ENCODE measurements at places on chromosomes 12 and 14.

DNA sequence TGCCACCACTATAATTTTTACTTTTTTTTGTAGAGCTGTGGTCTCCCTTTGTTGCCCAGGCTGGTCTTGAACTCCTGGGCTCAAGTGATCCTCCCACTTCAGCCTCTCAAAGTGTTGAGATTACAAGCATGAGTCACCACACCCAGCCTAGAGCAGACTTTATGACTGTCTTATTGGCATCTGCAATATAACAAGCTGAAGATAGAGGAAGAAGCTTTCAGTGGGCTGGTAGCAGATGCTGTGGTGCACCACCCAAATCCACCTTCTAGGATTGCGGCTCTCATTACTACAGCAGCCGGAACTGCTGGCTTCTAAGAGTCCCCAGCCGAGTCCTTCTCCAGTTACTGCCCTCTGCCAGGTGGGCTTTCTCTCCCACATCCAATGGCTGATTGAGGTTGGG, 7.6 kb upstream of the STK38L start:
- DNase-seq, result no peak

- DNase-seq, result no peak
Measured at GRCh38 chr12:108668542-108668941, 34.8 kb upstream of the SELPLG start.

DNA sequence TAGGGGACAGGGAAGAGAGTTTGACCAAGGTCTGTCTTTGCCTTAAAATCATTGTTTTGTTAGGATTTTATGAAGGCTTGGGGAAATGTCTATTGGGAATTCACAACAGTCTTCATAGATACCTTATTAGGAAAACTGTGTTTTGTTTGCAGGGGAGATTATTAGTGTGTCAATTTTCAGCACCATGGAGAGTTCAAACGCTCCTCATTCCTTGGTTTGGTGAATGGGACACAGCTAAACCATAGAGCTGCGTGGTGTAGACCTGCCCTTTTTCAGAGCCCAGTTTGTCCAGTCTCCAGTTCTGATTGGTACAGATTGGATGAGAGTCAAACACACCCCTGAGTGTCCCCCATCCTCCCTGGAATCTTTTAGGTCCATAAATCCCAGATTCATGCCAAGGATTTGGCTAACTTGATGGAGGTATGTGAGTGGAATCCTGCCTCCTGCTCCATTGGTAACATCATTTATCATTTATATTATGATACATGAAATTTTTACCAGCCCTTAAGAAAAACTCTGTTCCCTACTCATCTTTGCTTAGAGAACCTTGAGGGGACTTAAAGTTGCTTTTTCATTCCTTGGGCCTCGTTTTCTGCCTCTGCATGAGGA, 12.0 kb downstream of the NGDN start:
- no peak for DNase-seq

DNA sequence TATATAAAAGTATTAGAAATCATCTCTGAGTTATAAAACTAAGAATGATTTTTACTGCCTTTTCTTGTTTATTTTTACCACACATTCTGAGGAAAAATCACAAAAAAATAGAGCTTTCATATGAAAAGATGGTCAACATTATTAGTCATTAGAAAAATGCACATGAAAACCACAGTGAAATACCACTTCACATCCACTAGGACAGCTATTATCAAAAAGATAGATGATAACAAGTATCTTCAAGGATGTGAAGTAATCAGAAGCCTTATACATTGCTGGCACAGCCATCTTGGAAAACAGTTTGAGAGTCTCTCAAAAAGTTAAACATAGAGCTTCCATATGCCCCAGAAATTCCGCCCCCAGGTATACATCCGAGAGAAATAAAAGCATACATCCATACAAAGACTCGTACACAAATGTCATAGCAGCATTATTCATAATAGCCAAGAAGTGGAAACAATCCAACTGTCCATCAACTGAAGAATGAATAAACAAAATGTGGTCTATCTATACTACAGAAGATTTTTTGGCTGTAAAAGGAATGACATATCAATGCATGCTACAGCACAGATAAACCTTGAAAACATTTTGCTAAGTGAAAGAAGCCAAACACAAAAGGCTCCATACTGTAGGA, 523.9 kb downstream of the FUT8 start:
- DNase-seq, result no peak

DNA sequence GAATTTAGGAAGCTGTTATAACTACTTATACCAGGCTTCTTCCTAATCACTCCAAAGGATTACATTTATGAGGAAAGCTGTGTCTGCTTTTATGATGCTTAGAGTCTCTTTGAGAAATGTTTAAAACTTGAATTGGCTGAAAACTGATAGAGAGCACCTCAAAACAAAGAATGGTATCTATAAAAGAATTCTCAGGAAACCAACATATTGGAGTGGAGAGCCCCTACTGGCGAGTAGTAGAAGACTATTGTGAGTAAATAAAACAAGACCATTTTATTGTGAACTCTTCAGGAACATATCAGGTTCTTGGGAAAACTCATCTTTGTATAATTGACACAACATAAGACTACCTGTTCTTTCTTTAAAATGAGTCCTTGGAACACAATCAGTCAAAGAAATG, 578.6 kb downstream of the RERGL start:
- DNase-seq, result no peak
